Activated naive CD4-positive, alpha-beta T cell (primary cell): ENCODE measurements at places on chromosomes 6 and 20.

DNA sequence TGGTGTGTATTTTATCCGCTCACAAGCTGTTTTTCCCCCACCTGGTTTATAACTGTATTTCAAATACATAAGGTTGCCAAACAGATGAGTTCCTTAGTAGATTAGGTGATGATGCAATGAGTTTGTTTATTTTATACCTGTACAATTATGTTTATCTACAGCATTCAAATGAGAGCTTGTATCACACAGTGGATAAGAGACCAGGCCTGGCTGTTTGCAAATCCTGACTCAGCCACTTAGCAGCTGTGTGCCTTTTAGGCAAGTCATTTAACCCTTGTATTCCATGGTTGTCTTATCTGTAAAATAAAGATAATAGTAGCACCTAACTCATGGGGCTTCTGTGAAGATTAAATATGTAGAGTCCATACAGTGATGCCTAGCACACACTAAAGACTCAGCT lies 143.7 kb downstream of the MOXD1 start:
- no peak for DNase-seq

GRCh38 chr20:31638317-31638716 lies 605 bp downstream of the COX4I2 start:
- DNase-seq, result no peak

GRCh38 chr6:159533568-159533967 lies 159.5 kb downstream of the SOD2 start:
- no peak for DNase-seq

DNA sequence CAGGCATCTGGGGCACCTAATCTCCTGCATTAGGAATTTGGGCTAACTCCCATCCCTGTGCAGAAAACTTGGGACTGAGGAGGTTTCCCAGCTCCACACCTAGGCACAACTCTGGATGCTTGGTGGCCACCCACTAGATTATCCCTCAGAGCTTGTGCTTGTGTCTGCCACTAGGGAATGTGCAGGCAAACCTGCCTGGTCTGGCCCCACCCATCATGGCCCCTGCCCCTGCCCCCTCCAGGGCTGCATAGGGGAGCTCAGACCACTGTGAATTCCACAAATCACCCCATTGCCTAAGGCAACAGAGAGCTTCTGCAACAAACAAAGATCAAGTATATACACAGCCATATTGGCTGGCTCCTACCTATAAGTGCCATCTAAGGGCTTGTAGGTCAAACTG lies 31.1 kb downstream of the STMND1 start:
- DNase-seq, result no peak

- DNase-seq, result no peak
These were observed 468.9 kb downstream of the PKHD1 start for GRCh38 chr6:51618563-51618962.

GRCh38 chr6:42239333-42239732 lies 21.7 kb upstream of the MRPS10 start:
- no peak for DNase-seq

- no peak for DNase-seq
These were observed 3.0 kb upstream of the GUCA1B start for GRCh38 chr6:42197555-42198362.
